Activated T-helper 1 cell treated with anti-CD3 and anti-CD28 coated beads, Interleukin-2, amount 50 U/mL, for 16 hours (primary cell): ENCODE measurements at places on chromosomes 6 and 20.

GRCh38 chr6:7041511-7042026 is 66.2 kb upstream of the RREB1 start:
- DNase-seq, result no peak

- no peak for DNase-seq
Observed at GRCh38 chr6:16663901-16664300, 97.4 kb downstream of the ATXN1 start.

DNA sequence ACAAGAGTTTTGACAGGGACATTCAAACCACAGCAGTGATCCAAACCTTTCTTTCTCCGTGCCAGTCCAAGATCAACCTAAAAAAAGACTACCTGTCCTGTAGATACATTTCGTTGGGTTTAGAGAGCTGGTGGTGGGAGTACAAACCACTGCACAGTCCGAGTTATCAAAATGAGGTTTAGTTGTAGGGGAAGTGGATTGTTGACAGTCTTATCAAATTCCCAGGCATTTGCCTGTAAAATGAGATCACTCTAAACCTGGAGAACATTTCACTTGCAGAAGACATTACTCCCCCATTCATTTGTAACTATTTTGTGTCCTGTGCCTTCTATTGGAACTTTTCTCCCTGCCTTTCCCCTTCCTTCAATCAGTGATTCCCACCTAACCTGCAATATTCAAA is 469.6 kb upstream of the JARID2 start:
- DNase-seq, result no peak

GRCh38 chr20:1225263-1225782 is 521 bp upstream of the RAD21L1 start:
- DNase-seq, result no peak

DNA sequence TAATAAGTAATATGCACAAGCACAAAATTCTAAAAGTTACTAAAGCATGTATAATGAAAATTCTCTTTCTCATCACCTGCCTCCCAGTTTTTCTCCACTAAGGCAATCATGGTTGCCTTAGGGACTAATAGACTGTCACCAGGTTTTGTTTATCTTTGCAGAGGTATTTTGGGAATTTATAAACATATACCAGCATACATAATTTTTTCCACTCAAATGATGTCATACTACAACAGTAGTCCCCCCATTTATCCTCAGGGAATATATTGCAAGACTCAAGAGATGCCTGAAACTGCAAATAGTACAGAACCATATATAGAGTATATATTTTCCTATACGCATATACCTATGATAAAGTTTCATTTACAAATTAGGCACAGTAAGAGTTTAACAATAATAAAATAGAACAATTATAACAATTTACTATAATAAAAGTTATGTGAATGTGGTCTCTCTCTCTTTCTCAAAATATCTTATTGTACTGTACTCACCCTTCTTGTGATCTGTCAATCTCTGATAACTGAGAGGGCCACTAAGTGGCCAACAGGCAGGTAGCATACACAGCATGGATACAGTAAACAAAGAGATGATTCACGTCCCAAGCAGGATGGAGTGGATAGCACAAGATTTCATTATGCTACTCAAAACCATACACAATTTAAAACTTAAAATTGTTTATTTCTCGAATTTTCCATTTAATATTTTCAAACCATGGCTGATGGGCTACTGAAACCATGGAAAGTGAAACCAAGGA is 19.7 kb downstream of the RBL1 start:
- no peak for DNase-seq
